ENCODE measurements at places on chromosomes 12 and 14.

- DNase-seq: peak; percentile 78
These were observed 10.4 kb downstream of the OTUB2 start for GRCh38 chr14:94036313-94037167.

DNA sequence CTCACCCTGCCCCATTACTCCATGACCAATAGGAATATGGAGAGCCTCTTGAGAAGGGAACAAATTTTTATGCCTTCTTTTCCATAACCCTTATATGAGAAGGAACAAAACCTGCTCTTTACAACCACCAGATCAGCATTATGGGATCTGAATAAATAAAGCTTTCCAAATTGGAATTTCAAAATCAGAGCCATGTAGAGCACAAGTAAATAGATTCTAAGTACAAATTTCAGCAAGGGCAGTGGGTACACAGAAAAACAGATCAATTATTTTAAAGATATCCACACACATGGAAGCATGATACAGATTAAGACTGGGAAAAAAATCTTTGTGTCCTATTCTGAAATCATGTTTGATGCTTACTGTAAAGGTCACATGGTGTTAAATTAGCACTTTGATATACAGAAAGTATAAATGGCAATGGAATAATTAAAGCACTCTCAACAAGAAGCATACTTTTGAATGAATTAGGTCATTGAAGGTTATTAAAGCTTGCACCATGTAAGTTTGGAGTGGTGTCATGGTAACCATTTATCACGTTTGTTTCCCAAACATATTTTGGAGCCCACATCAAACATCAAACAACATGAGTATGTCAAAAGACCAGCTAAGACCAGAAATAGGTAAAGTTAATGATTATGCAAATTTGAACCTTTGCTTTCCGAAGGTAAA lies 75.9 kb upstream of the AVPR1A start:
- no peak for DNase-seq

GRCh38 chr12:118038137-118038536 lies 21.6 kb downstream of the RFC5 start:
- DNase-seq: no peak

DNA sequence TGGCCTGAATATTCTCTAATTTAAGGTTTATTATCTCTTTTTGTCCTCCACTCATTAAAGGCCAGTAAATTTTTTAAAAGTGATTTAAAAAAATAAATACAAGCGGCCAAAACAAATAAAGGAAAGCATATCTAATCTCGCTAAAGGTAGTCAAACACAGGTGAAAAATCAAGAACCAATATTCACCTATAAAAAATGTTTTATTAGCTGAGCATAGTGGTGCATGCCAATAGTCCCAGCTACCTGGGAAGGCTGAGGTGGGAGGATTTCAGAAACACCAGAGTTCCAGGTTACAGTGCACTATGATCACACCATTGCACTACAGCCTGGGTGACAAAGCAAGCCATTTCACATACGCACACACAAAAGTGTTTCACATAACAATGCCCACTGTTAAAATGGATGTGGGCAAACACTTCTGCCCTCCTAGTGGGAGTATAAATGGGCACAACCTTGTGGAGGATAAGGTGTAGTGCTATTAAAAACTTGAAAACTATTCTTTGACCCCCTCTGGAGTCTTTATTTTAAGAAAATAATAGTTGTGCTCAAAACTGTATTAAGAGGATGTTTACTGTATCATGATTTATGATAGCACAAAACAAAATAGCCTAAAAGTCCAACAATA lies 32.7 kb upstream of the NAP1L1 start:
- no peak for DNase-seq

- no peak for DNase-seq
These were observed 1205.3 kb downstream of the GALC start for GRCh38 chr14:86787717-86788116.

GRCh38 chr12:19801941-19802340 lies 362.6 kb downstream of the AEBP2 start:
- DNase-seq: no peak
